ENCODE measurements at places on chromosomes 5 and 9. TPM values are rescaled to one million over a fixed set of nuclear protein-coding genes. Genes with fewer than 3 reads are reported as not detected.

GRPEL2 gene
- total RNA-seq: 64.4 TPM

PFDN1 gene
- total RNA-seq: 44.8 TPM

PCDHGB7 gene
- 10.6 TPM for total RNA-seq

LCN9 gene
- total RNA-seq: not detected

TMEM215 gene
- 0.82 TPM for total RNA-seq

Data from frontal cortex (tissue), 4 donors.